ENCODE measurements at places on chromosomes 1 and 21. TPM values are rescaled to one million over a fixed set of nuclear protein-coding genes. Genes with fewer than 3 reads are reported as not detected.

- DNase-seq, result peak; percentile 64
These were observed 6.9 kb upstream of the CAMK1G start for GRCh38 chr1:209576392-209577197.

DNA sequence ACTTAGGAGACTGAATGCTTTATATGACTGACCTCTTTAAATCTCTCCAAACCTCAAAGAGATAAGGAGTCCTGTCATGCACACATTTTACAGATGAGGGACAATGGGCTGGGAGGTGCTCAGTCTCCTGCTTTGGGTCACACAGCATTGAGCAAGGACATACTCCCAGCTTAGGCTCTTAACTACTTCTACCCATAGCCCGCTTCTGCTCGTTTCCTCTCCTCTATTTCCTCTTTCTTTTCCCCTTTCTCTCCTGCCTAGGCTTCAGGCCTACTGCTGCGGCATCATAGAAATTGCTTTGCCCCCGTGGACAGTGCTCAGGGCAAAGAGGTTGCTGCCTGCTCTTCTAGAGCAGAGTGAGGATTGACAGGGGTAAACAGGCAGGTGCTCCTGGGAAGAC, 12.4 kb upstream of the ZNF691 start:
- no peak for DNase-seq

GRCh38 chr1:68814067-68814466, 317.2 kb upstream of the DEPDC1 start:
- DNase-seq, result no peak

DNA sequence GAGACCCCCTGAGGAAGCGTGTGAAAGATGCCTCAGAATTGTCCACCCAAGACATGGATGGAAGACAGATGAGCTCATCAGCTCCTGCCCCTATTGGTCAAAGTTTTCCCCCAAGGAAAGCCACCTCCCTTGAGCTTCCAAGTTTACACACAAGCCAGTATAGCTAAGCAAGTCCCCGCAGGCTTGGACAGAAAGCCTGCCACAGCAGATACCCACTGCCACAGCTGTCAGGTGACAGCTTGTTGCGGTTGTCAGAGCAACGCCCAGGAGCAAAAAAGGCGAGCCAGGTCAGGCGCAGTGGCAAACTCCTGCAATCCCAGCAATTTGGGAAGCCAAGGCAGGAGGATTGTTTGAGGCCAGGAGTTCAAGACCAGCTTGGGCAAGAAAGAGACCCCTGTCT, 60.9 kb upstream of the IFNAR2 start:
- no peak for DNase-seq

GRCh38 chr1:193841857-193842256, 655.4 kb upstream of the B3GALT2 start:
- DNase-seq, result no peak

DNA sequence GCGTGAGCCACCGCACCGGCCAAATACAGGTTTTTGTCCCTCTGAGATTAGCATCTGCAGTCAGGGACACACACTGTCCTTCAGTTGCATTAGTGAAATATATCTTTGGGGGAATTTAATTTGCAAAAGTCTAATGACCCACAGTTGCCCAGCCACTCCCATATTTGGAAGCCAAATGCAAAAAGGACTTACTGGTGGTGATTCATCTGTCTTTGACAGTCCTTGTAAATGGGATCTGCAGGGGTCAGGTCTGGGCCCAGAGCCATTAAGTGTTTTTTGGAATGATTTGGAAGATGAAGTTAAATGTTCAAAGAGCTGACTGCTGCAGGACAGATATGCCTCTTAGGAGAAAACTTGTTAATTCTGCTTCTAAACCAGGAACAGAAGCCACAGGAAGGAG, 44.6 kb upstream of the DNASE2B start:
- DNase-seq, result peak; percentile 28

GRCh38 chr1:61109158-61109557, 26.8 kb downstream of the NFIA start:
- DNase-seq, result no peak

DNA sequence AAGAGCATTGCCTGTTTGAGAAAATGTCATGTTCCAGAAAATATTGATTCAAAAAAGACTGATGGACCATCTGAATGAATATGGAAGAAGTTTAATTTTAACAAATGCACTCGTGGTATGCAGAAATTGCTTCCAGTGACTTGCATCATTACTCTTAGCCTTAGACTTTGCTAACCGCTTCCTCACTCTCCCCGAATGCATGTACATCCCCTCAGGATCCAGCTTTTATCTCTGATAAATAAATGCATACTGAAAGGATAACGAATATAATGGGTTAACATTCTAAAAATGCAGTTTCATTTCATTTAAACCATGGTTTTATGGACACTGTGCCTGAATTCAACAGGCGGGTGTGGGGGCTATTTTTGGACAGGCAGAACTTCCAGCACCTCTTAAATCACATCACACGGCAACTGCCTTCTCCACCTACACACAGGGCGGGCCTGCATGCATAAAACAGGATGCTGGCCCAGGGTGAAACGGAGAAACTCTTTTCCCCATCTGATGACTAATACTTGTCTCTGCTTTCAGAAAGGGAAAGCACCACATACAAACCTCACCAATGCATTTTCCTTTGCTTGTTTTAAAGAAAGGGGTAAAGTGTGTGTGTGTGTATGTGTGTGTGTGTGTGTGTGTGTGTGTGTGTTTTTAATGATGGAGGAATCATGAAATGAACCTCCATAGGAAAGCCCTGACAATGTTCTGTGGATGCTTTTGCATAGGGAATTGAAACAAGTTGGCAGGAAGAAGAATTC, 48.7 kb downstream of the SPAG17 start:
- DNase-seq, result peak; percentile 76

- no peak for DNase-seq
These were observed 499 bp upstream of the CRTC2 start for GRCh38 chr1:153958961-153959260.

DNA sequence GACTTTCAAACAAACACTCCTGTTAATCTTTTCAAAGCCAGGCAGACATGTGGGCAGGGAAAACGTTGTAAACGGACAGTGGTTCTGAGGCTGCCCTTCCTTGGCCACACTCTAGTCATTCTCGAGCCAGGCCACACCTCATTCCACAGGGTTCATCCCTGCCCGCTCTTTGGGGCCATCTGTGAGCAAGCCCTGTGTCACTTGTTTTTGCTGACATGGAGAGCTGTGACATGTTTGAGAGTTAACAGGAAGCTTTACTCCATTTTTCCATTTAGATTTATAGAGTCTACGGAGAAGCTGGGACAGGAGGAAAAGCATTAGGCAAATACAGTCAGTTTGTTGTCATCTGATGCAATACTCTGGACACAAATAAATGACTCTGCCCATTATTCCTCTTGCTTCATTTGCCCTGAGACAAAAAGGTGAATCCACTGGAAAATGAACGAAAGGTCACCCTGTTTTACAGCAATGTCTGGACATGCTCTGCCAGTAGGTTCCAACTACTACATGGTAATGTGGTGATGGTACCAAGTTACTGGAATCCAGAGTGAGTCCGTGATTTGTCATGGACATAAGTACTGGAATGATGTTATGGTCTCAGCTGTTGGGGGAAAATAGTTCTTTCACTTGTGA, 126.9 kb downstream of the CLIC6 start:
- DNase-seq, result peak; percentile 35

DNA sequence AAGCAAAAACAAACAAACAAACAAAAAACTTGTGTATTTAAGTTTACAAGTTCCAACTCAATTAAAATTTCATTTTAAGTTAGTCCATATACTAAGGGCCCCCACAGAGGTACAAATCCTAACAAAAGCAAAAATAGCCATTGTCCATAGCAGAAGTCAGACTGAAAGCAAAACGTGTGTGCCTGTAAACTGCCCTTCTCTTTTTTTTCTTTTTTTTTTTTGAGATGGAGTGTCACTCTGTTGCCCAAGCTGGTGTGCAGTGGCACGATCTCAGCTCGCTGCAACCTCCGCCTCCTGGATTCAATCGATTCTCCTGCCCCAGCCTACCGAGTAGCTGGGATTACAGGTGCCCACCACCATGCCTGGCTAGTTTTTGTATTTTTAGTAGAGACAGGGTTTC, 11.6 kb upstream of the IFNGR2 start:
- DNase-seq, result no peak

GRCh38 chr1:23554127-23554480, 5.2 kb downstream of the ID3 start:
- no peak for DNase-seq

DNA sequence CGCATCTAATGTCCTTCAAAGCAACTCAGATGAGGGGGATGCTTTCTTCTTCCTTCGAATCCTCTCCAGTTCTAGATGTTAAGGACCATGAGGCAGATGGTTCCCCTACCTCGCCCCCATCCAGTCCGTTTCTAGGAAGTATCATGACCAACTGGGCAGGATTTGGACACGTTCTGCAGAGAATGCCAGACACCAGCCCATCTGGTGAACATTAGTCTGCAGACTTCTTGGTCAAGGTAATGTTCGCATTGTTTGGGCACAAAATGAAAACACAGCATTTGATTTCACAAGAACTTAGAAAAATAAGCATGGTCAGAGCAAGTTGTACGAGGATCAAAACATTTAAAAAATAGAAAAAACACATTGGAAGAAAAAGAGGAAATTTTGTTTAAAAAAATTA, 25.4 kb upstream of the ADARB1 start:
- DNase-seq, result no peak

- DNase-seq, result no peak
These were observed 61.1 kb upstream of the C1orf87 start for GRCh38 chr1:60134716-60135115.

DNA sequence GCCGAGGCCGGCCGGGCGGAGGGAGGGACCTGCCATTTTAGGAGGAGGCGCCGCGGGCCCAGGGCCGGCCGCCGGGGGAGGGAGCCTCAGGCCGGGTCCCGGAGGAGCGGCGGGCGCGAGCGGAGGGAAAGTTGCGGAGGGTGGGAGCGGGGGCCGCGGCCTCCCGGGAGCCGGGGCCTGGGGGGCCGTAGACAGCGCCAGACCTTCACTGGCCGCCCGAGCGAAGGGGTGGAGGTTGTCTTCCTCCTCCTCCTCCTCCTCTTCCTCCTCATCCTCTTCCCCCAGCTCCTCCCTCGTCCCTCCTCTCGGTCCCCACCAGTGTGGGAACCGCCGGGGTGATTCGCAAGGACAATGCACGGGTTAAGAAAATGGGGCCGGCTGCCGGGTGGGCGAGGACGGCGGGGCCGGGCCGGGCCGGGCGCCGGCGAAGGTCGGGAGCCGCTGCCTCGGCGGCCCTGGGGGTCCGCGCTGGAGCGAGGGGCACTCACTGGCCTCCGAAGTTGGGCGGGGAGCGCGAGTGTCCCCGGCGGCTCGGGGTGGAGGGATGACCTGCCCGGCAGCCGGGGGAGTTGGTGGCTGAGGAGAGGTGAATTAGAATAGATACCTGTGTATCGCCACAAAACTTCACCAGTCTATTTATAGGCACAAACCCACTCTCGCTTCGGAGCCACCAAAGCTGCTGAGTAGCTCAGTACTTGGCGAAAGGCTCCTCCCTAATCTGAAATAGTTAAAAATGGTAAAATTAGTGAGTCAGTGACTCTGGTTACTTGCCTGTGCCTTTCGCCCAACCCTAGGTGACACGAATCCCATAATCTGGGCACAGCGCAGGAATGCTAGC, 1.3 kb downstream of the DYRK1A start:
- DNase-seq, result peak; percentile 41

DNA sequence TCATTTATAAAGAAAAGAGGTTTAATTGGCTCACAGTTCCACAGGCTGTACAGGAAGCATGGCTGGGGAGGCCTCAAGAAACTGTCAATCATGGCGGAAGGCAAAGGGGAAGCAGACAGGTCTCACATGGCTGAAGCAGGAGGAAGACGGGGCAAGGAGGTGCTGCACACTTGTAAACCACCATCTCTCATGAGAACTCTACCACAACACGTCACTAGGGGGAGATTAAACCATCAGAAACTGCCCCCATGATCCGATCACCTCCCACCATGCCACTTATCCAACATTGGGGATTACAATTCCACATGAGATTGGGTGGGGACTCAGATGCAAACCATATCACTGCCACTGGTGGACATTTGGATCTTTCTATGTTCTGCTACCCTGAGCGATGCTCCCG, 351.4 kb downstream of the NPHP4 start:
- DNase-seq, result no peak

DNA sequence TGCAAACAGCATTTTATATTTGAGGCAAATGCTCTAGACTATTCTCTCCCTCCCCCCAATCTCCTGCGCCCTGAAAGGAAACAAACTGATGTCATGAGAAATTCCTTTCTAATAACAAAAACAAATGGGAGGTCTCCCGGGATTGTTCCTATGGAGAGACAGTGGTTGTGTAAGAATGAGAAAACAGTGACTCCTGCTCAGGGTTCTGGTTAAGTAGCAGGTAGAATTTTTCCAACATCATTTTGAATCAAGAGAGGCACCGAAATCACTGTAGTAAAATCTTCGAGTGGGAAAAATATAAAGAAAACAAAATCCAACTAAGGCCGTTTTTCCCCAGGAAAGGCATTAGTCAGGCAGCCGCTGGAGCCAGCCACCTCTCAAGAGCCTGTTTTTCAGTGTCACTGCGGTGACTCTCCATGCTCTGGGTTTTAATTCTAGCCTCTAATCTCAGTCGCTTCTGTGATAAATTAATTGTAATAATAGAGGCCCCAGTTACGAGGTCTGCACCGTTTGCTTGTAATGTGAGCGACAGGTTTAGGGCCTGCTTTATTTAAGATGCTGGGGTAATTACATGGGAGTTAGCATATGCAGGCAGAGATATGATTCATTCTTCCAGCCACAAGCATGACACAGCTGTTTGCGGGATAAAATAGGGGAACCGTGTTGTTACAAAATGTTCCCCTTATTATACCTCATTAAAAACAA, 80.3 kb downstream of the RNF220 start:
- DNase-seq, result peak; percentile 13

GRCh38 chr1:212967801-212968200, 17.5 kb downstream of the VASH2 start:
- DNase-seq, result no peak

GRCh38 chr1:245678860-245679411, 524.2 kb downstream of the KIF26B start:
- no peak for DNase-seq

DNA sequence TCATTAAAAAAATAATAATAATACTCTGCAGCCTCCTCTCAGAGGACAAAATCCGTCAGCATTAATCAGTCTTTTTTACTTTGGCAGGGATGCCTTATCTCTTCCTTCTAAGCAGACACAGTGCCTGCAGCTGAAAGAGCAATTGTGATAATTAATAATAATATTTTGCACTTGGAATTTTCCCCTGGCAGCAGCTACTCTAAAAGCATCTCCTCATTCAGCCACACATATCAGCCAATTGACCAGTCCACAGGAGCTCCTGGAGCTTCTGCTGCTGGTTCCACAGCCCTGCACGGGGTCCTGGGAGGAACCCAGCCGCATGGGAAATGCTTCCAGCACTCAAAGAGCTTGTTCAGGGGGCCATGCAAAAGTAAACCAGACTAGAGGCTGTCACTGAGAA, 31.0 kb upstream of the VWA5B1 start:
- no peak for DNase-seq

VANGL2 gene
- 7.4 TPM for polyA plus RNA-seq

CBR3 gene
- polyA plus RNA-seq, result not detected

NBPF15 gene
- 47.9 TPM for polyA plus RNA-seq

OR2T33 gene
- polyA plus RNA-seq, result not detected

APCS gene
- polyA plus RNA-seq, result not detected

NPHS2 gene
- not detected for polyA plus RNA-seq

COA6 gene
- 23.3 TPM for polyA plus RNA-seq

BSND gene
- polyA plus RNA-seq, result not detected

A3GALT2 gene
- not detected for polyA plus RNA-seq

ITPKB gene
- polyA plus RNA-seq, result 25.3 TPM

ARTN gene
- polyA plus RNA-seq, result not detected

Measured in muscle of arm (tissue), 14 donors.